Activated CD4-positive, alpha-beta T cell treated with anti-CD3 and anti-CD28 coated beads for 36 hours (primary cell): ENCODE measurements at places on chromosomes 7 and 10.

- peaks cover 75% of the 10 kb centered on the region for H3K36me3 ChIP-seq
- H3K27me3 ChIP-seq, result no peaks in the 10 kb centered on the region
- DNase-seq, result no peak
- no peak overlapping the region for H3K4me3 ChIP-seq
Measured at GRCh38 chr10:3139216-3139910, 33.2 kb downstream of the PITRM1 start.

GRCh38 chr10:133219782-133220181 lies 10.2 kb upstream of the UTF1 start:
- H3K4me1 ChIP-seq, result no peaks in the 10 kb centered on the region
- no peak for DNase-seq
- H3K4me3 ChIP-seq, result no peak overlapping the region

DNA sequence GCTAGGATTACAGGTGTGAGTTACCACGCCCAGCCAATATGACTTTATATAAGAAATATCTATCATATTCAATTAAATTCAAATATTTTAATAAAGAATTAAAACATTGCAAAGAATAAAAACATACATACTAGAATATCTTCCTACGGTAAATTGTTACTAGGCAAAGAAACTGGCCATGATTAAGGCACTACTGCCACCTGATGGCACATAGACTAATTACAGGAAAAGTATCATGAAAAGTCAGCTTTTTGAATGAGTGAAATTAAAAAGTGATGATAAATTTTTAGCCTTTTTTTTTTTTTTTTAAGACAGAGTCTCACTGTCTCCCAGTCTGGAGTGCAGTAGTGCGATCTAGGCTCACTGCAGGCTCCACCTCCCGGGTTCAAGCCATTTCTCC lies 30.9 kb downstream of the MRPS33 start:
- no peak overlapping the region for H3K4me3 ChIP-seq
- no peak overlapping the region for H3K27ac ChIP-seq
- H3K27me3 ChIP-seq, result peaks cover 2% of the 10 kb centered on the region

GRCh38 chr7:137329411-137329810 lies 14.1 kb downstream of the PTN start:
- no peaks in the 10 kb centered on the region for H3K27me3 ChIP-seq
- DNase-seq, result no peak
- H3K27ac ChIP-seq, result no peak overlapping the region
- no peak overlapping the region for H3K4me3 ChIP-seq
- no peaks in the 10 kb centered on the region for H3K4me1 ChIP-seq

GRCh38 chr10:116472891-116473290 lies 45.2 kb downstream of the PNLIPRP3 start:
- H3K4me1 ChIP-seq, result no peaks in the 10 kb centered on the region
- H3K4me3 ChIP-seq, result no peak overlapping the region
- no peaks in the 10 kb centered on the region for H3K36me3 ChIP-seq
- H3K27ac ChIP-seq, result no peak overlapping the region
- H3K27me3 ChIP-seq, result peaks cover 12% of the 10 kb centered on the region

DNA sequence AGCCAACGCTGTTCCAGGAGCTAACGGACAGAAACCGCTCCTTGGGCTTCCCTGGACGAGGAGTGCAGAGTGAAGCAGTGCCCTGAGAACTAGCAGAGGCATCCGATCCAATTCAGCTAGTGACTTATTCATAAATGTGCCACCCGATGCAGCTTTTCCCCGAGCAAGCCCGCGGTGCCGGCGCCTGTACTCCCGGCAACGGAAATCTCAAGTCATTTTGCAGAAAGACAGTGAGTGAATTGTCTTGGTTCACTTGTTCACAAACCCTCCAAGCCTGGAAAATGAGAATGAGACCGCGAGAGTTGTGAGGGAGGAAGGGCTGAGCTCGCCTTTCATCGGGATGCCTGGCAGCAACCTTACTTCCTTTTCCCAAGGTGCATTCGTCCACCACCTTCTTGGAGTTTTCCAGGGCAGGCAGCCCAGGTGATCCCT lies 87.5 kb downstream of the COBL start:
- no peak for DNase-seq
- H3K36me3 ChIP-seq, result no peaks in the 10 kb centered on the region
- H3K4me3 ChIP-seq, result no peak overlapping the region
- H3K27ac ChIP-seq, result no peak overlapping the region
- H3K27me3 ChIP-seq, result peaks cover 6% of the 10 kb centered on the region

- H3K4me3 ChIP-seq, result peak overlapping the region; percentile 39
- H3K4me1 ChIP-seq, result peaks cover 9% of the 10 kb centered on the region
- no peaks in the 10 kb centered on the region for H3K36me3 ChIP-seq
- peak; percentile 81 for DNase-seq
- H3K27ac ChIP-seq, result no peak overlapping the region
Measured at GRCh38 chr7:151168003-151168786, 701 bp upstream of the GBX1 start.
